ENCODE measurements at places on chromosomes 5 and 9. TPM values are rescaled to one million over a fixed set of nuclear protein-coding genes. Genes with fewer than 3 reads are reported as not detected.

The CENPK gene
- 8.1 TPM for total RNA-seq

The PTGS1 gene
- total RNA-seq = 0.47 TPM

The TRIO gene
- total RNA-seq = 381 TPM

The ISL1 gene
- total RNA-seq = not detected

The GPSM1 gene
- 73.6 TPM for total RNA-seq

The SYK gene
- total RNA-seq = 1.9 TPM

All from occipital lobe (tissue), 3 donors.